ENCODE measurements at places on chromosomes 5 and 9.

DNA sequence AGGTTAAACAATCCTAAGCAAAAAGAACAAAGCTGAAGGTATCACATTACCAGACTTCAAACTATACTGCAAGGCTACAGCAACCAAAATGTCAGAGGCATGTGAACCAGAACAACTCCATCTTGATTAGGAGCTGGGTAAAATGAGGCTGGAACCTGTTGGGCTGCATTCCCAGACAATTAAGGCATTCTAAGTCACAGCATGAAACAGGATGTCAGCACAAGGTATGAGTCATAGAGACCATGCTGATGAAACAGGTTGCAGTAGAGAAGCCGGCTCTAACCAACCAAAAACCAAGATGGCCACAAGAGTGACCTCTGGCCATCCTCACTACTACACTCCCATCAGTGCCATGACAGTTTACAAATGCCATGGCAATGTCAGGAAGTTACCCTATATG is 252.0 kb downstream of the RASEF start:
- peak; percentile 71 for DNase-seq

DNA sequence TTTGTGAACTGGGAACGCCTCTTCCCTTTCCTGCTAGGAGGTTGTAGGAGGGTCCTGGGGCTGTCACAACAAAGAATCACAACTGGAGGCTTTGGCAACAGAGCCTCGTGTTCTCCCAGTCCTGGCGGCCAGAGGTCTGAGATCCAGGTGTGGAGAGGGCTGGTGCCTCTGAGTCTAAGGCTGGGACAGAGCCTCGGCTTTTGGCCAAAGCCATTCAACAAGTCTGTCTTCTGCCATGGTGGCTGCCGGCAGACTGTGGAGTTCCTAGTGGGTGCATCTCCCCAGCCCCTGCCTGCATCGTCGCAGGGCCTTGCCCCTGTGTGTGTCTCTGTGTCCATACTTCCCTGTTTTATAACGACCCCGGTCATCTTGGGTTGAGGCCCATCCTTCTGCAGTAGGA is 9.5 kb upstream of the IRX4 start:
- no peak for DNase-seq

DNA sequence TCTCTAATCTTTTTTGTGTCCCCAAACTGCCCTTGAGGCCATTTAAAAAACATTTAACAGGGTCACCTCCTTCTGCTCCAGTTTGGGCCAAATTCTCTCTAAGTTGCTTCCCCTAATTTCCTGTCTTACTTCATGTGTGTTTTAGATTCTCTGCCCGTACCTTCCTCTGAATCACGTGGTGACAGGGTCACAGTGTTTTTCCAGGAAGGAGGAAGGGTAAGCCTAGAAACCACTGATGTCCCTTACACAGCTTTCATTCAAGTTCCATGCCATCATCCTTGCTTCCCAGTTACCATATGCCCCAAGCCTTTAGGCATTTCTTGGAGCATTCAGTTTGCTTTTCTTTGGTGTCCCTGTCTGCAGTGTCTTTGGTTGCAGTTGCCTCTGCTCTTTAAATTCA is 42.4 kb upstream of the MACIR start:
- DNase-seq: no peak

DNA sequence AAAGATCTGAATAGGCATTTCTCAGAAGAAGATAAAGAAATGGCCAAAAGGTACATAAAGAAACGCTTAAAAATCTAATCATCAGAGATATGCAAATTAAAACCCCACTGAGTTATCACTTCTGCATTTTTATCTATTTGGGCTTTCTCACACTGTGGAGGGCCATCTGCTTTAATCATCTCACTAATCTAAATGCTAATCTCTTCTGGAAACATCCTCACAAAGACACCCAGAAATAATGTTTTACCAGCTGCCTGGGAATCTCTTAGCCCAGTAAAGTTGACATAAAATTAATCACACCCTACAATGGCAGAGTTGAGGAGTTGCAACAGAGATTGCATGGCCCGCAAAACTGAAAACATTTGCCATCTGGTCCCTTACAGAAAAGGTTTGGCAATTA is 407.9 kb upstream of the CYLC2 start:
- no peak for DNase-seq

DNA sequence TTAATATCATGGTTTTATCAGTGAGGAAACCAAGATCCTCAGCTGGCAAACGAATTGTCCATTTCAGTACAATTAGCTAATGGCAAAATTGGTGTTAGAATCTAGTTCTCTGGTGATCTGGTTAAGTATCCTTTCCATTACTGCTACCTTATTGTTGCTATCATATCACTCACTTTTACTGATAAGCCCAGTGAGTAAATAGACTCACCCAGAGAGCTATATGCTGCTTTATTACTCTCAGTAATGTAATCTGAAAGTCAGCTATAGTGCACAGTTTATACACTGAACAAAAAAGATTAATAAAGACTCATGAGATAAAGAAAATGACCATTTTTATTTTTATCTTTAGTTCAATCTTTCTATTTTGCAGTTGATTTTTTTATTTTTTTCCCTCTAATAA is 95.0 kb downstream of the DMAC1 start:
- DNase-seq: no peak

DNA sequence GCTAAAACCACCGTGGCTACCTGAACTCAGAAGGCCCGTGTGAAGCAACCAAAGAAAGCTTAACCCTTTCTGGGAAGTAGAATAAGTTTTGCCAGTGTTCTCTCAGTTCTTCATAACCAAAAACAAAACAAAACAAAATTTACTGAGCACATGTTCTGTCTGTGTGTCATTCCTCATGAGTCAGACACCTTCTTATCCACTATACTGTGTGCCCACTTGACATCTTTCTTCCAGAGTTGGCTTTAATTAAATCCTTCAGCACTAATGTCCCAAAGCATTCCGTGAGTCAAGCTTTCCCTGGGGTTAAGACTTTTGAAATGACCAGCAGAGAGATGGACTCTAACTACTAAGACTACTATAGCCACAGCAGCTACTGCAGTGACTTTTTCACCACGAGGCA is 61.3 kb downstream of the GLIS3 start:
- peak; percentile 71 for DNase-seq

DNA sequence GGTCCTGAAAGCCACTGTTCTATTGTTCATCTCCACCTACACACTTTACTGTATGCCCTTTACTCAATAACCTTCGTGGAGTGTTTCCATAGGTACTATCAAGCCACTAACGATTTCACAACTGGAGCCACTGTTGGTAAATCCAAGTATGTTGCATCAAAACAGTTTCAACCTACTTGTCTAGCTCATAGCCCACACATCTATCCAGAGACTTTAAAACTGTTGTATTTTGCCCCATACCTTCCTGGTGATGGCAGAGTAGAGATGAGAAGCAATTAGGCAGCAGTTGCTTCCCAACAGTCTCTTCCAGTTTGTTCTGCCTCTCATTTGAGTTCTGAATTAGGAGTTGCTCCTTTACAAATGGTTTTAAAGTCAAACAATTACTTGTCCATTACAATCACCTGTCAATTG is 607 bp downstream of the FAXDC2 start:
- DNase-seq: peak; percentile 33

DNA sequence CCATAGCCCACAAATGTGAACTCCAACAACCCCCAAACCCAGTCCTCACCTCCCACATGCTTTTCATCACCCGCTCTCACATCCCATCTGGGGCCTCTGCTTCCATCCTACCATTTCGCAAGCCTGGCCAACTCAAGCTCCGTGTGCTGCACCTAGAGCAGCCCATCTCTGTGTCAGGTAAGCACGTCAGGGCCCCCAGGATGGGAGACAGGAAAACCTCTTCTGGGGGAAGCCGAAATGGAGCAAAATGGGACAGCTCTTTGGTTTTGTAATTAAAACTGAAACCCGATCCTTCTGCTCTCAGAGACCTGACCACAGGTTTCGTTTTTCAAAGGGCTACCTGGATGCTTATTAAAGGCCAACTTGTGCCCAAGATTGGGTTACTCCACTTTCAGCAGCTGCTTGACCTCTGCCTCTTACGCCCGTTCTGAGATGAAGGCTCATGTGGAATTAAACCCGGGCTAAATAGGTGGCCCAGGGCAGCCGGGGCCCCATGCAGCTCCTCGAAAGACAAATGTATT is 287.7 kb downstream of the SLIT3 start:
- DNase-seq: no peak

GRCh38 chr9:34654323-34655051 is 2.5 kb downstream of the IL11RA start:
- DNase-seq: peak; percentile 76

- DNase-seq: no peak
These were observed 5.3 kb downstream of the LNPEP start for GRCh38 chr5:96941140-96941539.

DNA sequence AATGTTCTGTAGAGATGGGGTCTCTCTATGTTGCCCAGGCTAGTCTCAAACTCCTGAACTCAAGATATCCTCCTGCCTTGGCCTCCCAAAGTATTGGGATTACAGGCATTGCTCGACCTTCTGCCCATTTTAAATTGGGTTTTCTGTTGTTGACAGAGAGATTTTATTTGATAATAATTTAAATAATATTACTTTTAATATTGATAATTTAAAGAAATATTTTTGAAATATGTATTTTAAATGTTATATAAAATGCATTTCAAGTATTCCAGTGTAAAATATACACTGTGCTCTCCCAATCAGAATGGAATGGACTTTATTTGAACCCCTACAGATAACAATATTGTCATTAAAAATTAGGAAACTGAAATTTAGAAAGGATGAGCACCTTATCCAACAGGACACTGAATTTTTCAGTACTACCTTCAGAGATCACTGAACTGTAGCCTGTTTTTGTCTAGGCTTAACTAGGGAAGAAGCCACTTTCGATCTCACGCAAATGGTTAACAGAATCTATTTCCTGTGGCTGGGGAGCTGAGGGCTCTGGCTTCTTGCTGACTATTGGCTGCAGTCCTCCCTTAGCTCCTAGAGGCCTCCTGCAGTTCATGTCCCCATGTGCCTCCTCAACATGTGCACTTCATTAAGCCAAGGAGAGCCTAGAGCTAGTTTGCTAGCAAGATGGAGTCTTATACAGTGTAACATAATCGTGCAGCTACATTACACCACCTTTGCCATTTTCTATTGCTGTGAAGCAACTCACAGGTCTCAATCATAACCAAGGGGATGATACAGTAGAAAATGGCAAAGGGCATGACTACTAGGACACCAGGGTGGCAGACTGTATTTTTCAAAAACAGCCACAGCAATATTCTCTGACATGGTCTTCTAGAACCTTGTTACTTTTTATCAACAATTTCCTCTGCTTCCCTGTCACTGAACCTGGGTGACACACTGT is 150.0 kb downstream of the CDC42SE2 start:
- DNase-seq: no peak

DNA sequence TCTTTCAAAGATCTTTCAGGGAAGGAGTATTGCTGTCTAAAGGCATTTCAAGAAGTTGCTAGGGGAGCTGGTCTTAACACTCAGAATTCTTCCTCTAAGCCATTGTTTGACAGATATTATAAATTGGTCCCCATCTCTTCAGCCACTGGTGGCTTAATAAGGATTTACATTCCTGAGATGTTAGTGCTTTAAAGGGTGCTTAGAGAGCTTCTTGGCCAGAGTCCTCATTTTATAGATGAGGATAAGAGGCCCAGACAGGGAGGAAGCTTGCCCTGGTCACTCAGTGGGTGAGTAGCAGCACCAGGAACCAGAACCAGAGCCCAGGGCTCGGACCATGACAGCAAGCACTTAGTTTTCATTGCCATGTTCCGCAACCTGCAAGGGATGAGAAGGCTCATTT is 53.2 kb downstream of the GALNT10 start:
- DNase-seq: peak; percentile 63

DNA sequence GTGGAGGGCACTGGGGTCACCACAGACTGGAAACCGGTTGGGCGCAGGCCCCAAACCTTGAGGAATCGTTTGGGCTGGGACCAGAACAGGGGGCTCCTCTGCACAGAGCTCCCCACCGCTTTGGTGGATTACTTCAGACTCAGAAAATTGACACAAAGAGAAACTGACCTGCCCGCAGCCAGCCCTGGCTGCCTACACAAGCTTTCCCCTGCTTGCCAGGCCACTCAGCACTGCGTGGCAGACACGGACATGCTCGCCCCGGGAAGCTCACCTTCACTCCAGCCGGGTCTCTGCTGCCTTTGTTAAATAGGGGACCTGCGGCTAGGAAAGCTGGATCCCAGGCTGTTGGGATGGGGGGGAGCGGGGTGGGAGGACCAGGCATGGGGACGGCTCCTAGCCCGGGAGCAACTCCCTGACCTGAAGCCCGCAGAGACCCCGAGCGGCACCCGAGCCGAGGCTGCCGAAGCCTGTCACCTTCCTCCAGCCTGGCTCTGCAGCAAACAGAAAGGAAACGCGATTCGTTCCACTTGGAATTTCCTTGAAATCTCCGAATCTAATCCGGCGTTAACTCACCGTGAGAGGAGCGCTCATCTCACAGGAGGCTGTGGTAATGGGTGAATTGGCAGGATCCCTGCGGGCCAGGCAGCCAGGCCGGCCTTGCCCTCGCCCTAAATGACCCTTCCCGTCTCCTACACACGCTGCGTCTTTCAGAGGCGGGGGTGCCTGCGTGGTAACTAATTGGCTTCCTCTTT is 8.8 kb downstream of the PAX5 start:
- DNase-seq: peak; percentile 23

- DNase-seq: no peak
These were observed 1219.4 kb upstream of the C9orf72 start for GRCh38 chr9:28792716-28793115.

DNA sequence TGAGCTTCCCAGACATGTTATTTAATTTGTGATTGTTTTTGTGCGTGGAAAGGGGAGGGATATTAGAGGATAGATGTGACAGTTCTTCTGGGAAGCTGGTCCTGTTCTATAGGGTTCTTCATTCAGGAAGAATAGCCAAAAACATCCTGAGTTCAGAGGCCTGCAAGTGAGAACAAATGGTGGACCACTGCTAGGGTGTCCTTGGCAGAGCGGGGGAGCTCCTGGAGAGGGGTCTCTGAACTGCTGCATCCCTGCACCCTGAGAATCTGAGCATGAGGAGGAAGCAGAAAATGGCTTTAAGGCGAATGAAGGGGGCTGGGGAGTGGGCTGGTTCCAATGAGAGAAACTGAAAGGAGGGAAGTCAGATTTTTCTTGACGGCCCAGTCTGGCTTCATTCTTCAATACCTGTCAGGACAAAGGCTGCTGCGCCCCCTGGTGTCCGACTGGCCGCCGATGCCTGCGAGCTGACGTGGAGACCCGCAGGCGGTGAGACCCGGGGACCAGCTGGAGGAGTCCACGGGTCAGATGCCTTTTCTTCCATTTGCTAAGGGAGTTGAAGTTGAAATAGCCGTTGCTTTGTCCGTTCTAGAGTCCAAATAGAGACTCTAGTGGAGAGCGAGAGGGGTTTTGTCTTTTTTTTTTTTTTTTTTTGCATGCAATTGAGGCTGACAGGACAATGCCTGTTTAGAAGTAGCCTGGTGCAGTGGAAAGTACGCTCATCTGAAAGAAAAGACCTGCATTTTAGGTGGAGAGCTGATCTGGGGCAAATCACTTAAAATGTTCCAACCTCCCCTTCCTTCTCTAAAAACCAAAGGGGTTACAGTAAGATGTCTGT is 39.5 kb upstream of the NFIB start:
- DNase-seq: peak; percentile 95

- DNase-seq: no peak
These were observed 1.4 kb downstream of the SNX18 start for GRCh38 chr5:54518818-54519508.

DNA sequence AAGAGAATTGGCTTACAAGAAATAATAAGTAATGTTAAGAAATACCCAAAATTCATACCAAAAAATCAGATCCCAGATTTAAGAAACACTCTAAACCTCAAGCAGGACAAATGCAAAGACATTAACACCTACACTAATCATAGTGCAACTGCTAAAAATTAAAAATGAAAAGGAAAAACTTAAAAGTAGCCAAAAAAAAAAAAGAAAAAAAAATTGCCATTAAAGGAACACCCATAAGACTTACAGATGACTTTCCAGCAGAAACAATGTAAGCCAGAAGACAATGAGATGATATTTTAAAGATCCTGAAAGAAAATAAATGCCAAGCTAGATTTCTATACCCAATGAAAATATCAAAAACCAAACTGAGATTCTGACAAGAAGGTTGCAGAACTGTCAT is 101.5 kb downstream of the DENND1A start:
- no peak for DNase-seq
